Skin of body (tissue), 3 donors: ENCODE measurements at places on chromosomes 3 and 15. TPM values are rescaled to one million over a fixed set of nuclear protein-coding genes. Genes with fewer than 3 reads are reported as not detected.

DNA sequence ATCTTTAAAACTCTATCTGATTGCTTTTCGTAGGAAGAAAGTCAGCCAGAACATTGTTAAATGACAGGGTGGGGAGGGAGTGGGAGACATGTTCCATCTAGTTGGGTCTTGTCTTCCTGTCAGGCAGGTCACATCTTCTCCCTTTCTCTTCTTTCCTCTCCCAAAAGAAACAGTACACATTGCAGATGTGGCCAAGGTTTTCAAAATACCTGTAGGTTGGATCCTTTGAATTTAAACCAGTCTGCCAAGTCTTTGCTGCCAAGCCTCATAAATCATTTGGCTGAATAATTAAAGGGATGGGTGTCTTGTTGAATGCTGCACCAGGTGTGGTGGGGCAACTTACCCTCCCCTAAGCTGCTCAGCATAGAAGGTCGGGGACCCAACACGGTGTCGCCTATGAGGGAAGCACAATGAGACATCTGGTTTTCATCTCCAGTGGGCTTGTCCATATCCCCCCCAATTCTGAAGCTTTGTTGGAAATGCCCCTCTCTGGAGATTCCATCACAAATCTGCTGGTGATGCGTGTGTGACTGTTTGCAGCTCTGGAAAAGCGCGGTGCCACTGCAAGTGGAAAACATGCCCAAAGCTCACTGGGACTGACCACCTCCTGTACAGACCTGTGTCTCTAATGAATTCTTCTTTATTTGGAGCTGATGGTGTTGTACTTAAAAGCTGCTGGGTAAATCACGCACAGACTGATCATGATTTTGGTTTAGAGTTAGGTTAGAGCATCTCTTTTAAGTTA, 112.6 kb downstream of the FILIP1L start:
- DNase-seq: no peak

DNA sequence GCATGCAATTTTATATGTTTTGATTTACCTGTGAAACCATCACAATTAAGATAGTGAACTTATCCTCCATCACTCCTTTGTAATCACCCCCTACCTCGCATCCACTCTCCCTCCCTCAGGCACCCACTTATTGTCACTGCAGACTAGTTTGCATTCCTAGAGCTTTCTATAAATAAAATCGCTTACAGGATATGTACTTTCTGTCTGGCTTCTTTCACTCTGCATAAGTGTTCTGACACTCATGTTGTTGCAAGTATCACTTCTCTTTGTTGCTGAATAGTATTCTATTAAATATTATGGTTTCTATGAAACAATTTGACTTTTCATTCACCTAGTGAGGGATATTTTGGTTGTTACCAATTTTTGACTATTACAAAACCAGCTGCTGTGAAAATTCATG, 139.3 kb downstream of the RSRC1 start:
- DNase-seq: no peak

Gene CRABP1
- total RNA-seq: 9.0 TPM

Gene FAM81A
- 0.39 TPM for total RNA-seq

DNA sequence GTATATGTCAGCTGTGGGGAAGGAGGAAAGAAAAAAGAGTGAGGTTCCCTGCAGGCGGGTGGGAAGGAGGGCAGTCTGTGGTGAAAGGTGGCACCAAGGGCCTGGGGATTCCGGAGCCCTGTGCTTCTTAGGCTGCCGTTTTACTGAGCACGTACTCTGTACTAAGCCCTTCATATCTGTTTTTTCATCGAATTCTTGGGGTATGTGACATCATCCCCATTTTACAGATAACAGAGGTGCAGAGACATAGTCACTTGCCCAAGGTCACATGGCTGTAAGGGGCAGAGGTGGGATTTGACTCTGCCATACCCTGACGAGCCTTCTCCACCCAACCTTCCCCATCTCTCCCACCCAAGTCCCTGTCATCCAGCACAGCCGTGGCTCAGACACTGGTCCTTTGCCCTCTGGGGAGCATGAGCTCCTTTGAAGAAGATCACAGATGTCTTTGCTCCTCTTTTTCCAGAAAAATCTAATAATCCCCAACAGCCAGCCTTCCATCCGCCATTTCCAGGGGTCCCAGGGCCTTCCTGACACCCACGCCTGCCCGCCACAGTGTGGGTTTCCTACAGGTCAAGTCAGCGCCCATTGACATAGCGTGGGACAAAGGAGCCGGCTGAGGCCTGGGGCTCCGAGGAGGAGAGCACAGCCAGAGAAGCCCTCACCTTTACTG, 24.2 kb downstream of the CYP11A1 start:
- no peak for DNase-seq

Gene HRG
- total RNA-seq: not detected

Gene GASK1A
- 16.5 TPM for total RNA-seq

Gene HCLS1
- 9.1 TPM for total RNA-seq

Gene SV2B
- total RNA-seq: 1.5 TPM

DNA sequence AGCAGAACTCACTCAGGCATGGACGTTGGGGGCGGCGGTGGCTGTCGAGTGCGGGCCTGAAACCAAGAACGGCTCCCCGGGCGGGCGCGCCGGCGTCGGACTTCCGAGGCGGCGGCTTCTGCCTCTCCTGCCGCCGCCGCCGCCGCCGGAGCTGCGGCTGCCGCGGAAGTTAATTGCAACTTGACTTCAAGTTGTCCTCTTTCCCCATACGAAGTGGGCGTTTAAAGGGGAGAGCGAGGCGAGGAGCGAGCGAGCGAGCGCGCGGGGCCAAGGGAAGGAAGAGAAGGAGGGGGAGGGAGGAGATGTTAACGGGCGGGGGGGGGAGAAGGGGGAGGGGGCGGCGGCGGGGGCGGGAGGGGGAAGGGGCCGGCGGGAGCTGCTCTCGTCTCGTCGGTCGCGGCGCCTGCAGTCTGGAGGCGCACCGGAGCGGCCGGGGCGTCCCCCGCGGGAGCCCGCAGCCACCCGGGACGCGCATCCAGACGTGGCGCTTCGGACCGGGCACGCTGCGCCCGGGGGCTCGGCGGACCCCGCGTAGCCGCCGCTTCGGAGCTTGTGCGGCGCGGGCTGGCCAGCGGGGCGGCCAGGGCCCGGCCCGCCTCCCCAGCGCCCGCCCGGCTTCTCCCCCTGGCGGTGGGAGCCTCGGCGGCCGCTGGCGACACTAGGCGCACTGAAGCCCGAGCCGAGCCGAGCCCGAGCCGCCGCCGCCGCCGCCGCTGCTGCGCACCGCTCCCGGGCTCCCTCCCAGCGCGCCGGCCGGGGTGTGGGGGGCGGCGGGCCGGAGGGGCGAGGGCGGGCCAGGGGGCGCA, 19.7 kb upstream of the SATB1 start:
- DNase-seq: peak; percentile 13

Gene GOLGA8Q
- 4.7 TPM for total RNA-seq

- no peak for DNase-seq
These were observed 337.8 kb upstream of the CBLB start for GRCh38 chr3:106206613-106207012.

GRCh38 chr3:159838938-159839337, 149.7 kb upstream of the IL12A start:
- DNase-seq: no peak

- DNase-seq: peak; percentile 2
These were observed 519.8 kb upstream of the GBE1 start for GRCh38 chr3:82281205-82281604.

Gene UBAP1L
- 2.2 TPM for total RNA-seq

- no peak for DNase-seq
These were observed 1.7 kb upstream of the ARF4 start for GRCh38 chr3:57598765-57599360.

GRCh38 chr3:24668039-24668438, 173.4 kb upstream of the THRB start:
- DNase-seq: no peak

- DNase-seq: no peak
These were observed 7.9 kb downstream of the RTF1 start for GRCh38 chr15:41424809-41425208.

DNA sequence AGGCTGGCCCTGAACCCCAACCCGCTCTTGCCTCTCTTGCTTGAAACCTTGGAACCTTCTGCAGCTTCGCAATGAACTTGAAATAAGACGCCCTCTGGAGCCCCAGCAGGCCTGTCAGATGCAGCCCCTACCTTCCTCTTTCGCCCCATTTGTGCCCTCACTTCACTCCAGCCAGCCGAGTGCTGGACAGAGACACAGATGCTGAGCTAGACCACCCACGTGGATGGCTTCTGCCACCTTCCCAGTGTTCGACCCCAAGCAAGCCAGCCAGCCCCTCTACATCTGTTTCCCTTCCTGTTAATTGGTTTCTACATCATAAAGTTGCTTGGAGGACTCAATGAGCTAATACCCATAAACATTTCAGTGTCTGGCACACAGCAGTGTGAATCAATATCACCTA, 23.8 kb upstream of the SNRPA1 start:
- no peak for DNase-seq

DNA sequence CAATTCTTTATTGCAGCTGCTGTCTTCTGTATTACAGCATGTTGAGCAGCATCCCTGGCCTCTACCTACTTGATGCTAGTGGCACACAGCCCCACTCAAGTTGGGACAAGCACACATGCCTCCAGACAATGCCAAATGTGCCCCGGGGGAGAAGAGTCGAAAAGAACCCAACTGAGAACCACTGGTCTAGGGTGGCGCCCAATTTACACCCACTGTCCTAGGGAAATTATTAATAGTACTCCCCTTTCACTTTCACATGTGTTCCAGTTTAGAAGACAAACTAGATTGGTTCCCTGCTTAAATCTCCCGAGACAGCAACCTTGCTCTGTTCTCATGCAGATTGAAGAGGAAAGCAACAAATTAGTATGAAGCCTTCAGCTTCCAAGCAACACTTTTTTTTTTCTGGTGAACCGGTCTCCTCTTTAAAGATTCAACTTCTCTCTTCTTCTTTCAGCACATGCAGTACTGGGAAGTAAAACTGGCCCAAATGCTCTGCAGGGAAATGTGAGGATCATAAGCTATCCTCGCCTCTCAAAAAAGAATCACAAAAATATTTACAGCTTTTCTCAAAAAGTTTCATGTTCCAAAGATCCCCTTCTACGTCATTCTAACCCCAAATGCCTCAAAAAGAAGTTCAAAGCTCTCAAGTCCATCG, 823.9 kb upstream of the CFAP20DC start:
- DNase-seq: no peak

Gene C3orf52
- total RNA-seq: 12.9 TPM

DNA sequence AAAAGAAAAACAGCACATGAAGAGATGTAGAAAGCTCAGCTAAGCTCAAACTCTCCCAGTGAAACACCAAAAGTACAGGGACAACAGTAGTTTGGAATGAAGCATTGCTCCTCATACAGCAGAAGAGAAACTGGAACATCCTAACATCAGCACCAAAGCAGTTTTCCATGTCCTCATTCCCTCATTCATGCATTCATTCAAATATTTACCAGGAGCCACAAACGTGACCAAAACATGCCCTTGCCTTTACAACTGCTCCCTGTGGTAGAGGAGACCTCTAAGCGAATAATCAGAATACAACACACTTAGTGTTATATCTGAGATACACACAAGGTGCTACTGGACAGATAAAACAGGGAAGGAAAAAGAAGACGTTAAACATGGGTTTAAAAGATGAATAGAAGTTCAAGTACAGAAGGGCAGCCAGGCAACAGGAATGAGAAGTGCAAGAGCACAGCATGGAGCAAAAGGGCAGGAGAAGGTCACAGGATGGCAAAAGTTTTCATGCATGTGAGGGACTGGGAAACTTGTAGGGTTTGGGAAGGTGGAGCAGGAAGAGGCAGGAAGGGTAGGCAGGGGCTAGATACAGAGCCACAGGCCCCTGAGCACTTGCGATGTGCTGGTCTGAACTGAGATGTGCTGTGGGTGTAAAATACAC, 58.5 kb upstream of the LMCD1 start:
- no peak for DNase-seq

- no peak for DNase-seq
These were observed 10.2 kb upstream of the GCSAM start for GRCh38 chr3:112143251-112143650.

Gene SLC28A1
- total RNA-seq: not detected

- no peak for DNase-seq
These were observed 60.0 kb downstream of the CCK start for GRCh38 chr3:42205800-42206514.

Gene IMPG2
- 0.59 TPM for total RNA-seq

DNA sequence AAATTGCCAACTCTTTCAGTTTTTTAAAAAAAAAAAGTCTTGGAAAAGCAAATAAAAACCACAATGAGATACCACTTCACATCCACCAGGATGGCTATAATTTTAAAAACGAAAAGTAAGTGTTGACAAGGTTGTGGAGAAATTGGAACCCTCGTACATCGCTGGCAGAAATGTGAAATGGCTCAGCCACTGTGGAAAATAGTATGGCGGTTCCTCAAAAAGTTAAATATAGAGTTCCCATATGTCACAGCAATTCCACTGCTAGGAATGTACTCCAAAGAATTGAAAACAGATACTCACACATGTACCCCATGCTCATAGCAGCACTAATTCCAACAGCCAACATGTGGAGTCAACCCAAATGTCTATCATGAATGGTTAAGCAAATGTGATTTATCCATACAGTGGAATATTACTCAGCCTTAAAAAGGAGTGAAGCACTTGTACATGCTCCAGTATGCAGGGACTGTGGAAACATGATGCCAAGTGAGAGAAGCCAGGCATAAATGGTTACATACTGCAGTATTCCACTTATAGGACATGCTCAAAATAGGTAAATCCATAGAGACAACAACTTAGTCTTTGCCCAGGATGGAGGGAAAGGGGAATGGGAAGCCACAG, 73.8 kb upstream of the PCSK6 start:
- DNase-seq: peak; percentile 83

GRCh38 chr3:197926418-197926817, 23.6 kb upstream of the RPL35A start:
- no peak for DNase-seq

DNA sequence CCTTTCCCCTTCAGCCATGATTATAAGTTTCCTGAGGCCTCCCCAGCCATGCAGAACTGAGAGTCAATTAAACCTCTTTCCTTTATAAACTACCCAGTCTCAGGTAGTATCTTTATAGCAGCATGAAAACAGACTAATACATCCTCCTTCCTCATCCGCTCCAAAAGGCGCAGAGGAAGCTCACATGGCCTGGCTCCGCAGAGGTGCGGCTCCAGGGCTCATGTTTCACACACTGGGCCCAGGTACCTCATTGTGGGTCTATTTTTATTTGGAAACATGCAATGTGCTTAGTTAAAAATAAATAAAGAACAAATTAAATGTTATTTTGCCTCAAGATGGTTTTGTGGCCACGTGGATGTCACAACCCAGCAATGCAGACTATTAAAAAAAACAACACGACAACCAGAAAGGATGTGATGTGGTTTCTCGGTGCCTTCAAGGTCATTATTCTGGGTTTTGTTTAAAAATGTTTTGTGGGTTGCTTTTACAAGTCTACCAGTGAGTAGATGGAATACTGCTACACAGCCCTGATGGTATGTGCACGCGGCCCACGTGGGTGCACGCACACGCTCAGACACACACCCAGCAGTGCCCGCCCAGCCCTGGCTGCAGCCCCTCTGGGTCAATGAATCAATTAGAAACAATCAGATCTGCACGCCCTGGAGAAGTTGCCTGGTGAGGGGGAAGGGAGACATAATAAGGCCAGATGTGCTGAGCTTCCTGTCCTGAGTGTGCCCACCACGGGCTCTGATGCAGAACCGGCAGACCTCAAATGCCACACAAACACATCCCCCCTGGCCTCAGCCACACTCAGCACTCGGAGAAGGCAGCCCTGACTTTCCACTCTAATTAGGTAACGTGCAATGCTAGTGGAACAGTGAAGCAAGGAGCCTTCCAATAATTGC, 140.1 kb downstream of the ADAMTS17 start:
- no peak for DNase-seq

- peak; percentile 37 for DNase-seq
These were observed 22.5 kb downstream of the GABRA5 start for GRCh38 chr15:26889298-26889898.

Gene SEMA5B
- 8.6 TPM for total RNA-seq
